ENCODE measurements at places on chromosomes 4 and X.

DNA sequence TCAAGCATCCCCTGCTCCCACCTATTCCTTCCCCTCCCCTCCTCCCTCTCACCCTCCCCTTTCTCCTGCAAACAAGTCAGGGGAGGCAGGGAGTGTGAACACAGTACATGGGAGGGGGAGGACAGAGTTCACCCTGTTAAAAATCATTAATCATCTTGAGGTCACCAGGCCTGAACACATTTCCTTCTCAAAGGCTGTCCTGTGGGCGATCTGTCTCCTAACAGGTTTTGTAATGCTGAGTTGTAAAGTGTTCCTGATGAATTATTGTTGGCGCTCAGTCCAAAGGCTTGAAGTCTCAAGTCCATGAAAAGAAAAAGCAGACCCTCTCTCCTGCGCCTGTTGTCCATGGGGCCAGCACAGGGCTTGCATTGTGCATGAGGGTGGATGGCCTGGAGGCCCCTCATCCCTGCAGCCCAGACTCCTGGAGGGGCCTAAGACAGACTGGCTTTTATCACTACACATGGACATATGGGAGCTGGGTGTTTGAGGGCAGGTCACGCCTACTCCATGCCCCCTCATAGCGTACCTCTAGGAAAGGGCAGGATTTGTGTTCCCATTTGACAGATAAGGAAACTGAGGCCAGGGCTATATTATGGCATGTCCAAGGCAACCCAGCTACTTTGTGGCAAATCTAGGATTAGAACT is 189.1 kb downstream of the RAB28 start:
- DNase-seq = no peak

GRCh38 chr4:18675586-18676525 is 654.3 kb upstream of the LCORL start:
- no peak for DNase-seq

DNA sequence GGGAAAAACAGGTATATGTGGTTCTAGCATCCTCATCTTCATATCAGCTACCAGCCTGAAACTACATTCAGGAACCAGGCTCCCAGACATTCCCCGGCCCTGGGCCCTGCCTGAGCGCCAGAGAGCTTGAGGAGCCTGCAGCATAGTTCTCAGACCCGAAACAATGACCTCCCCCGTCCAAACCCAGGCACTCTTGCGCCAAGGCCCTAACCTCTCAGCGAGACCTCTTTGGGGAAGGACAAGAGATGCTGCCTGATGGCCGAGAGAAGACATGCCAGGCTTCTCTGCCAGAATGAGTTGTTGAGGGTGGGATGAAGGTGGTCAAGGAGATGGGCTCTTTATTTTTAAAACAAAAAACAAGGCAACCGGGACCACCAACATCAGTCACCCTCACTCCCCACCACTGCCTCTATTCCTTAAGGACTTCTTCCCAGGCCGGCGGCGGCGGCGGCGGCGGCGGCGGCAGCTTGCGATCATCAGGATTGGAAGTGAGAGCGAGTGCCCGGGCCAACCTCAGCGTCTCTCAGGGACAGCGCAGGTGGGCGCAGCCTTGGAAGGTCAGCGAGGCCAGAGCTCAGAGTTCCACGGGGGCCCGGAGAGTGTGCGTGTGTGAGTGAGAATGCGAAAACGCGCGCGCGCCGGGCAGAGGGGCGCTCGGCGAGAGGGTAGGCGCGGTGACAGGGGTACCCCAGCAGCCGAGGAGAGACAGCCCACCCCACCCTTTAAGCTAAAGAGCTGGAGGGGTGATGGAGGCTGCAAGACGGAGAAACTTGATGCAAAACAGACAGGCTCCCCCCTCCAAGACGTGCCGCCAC is 601 bp downstream of the INPP4B start:
- no peak for DNase-seq

- no peak for DNase-seq
Observed at GRCh38 chr4:13912436-13912925, 285.0 kb upstream of the BOD1L1 start.

DNA sequence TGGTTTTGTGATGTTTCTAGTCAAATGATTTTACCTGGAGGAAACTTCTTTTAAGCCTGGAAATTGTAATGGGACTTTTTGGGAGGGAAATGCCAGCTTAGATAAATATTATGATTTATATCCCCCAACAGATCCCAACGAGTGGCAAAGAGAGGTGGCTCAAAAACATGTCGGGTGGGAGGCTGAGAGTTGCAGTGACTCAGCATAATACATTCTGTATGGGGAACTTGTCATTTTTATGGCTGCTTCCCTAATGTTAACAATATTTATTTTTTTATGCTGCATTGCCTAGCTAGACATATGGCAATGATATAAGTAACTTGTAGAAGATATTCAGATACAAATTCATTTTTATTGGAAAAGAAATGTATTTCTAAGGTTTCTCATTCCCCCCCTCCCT is 219.0 kb downstream of the ARHGAP10 start:
- DNase-seq = no peak

DNA sequence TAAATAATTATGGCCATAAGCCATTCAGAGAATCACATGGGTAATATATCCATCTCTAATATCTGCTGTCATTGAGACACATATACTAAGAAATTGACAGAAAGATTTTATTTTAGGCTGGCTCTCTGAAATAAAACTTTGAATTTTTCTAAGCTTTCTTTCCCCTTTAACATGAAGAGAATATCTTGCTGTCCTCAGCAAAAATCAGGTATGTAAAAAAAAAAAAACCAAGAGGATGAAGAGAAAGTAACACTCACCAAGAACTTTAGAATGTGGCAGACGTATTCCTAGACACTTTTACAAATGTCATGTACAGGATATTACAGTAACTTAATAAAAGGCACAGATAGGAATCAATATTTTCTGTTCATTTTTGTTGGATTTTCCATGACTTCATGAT is 65.8 kb downstream of the EPHA5 start:
- no peak for DNase-seq

DNA sequence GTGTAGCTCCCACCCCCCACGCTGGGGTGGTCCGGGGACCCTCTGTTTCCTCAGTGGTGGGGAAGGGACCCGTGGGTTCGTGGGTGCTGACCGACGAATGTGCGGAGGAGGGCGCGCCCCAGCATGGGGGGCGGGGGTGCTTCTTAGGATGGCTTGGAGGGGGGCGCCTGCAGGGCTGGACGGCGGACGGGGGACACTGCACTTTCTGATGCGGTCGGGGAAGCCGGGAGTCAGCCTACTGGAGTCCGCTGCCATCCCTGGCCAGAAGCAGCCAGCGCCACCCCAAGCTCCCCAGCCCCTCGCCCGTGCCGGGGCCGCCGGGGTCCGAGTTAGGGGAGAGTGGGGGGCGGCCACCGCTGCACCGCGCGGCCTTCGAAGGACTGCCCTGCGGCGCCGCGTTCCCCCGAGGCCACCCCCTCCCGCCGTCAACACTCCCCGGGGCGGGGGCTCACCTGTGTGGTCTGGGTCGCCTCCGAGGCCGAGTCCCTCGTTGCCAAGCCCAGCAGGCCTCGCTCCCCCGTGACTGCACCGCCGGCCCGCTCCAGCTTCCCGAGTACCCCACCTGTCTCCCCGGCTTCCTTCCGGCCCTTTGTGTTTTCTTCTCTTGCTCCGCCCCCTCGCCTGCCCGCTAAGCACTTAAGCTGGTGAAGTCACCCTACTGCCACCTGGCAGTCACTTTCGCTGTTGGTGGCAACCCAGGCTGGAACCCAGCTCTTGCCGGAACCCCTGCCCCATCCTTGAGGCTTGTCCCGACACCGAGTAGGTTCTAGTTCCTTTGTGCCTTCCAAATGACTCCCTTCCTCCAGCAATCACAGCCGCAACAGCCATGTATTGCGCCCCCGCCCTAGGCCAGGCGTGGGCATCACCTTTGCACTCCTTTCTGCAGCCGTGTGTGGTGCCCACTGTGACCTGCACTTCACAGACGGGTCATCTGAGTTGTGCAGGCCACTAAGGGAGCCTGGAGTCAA is at the start of gene OCIAD2:
Gene OCIAD2 (minus strand): TSS at position 569 of the 968 bp plus-strand sequence. CDS start 2,225 bp downstream, outside the sequence.
- DNase-seq = peak; percentile 42

DNA sequence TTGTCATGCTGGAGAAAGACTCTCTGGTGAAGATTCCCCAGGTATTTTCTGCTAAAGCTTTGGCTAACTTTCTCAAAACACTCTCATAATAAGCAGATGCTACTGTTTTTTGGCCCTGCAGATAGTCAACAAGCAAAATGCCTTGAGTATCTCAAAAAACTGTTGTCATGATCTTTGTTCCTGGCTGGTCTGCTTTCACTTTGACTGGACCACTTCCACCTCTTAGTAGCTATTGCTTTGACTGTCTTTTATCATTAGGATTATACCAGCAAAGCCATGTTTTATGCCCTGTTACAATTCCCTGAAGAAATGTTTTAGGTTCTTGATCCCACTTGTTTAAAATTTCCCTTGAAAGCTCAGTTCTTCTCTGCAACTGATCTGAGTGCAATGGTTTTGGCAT is 231.5 kb downstream of the SLC7A11 start:
- no peak for DNase-seq

GRCh38 chr4:53538756-53539155 is 52.5 kb downstream of the LNX1 start:
- DNase-seq = no peak

DNA sequence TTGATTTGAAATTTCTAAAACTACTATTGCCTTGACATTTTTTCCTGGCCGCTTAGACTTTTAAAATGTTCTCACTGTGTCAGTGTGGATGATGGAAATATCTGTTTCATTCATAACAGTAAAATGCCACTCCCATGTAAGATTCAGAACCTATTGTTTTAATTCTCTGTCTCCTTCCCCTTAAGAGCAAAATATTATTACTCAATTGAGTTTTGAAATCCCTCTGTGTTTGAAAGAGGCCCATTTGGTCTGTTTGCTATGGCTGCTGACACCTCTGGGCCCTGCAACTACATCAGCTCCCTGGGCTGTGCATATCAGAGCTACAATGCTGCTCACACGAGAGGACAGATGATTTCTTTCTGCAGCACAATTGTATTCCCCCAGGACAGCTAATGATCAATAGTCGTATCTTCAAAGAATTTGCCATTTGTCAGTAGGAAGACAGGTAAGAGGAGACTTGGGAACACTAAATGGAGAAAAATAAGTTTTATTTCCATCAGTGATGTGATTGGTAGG is 388.0 kb upstream of the GALNT7 start:
- no peak for DNase-seq

DNA sequence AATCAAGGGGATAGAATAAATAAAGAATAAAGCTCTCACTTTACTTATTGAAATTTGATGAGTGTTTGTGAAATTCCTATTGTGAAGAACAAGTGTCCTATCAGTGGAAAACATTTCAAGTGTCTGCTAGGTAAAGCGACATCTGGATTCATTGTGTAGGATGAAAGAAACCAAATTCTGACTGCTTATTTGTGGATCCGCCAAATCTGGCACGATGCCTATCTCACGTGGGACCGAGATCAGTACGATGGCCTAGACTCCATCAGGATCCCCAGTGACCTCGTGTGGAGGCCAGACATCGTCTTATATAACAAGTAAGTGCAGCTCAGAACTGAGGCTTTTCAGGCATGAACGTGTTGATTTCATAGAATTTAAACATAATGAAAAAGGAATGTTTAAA is 1.9 kb downstream of the CHRNA9 start:
- DNase-seq = no peak

- DNase-seq = no peak
Observed at GRCh38 chr4:28436191-28437080, 1575.8 kb downstream of the STIM2 start.

- DNase-seq = no peak
Observed at GRCh38 chr4:123365412-123365811, 31.2 kb upstream of the SPRY1 start.
